Occipital lobe (tissue), 3 donors: ENCODE measurements at places on chromosomes 12 and 14. TPM values are rescaled to one million over a fixed set of nuclear protein-coding genes. Genes with fewer than 3 reads are reported as not detected.

The RHEBL1 gene
- total RNA-seq = 0.78 TPM

The ABCB9 gene
- total RNA-seq = 21.2 TPM

The PSMC6 gene
- total RNA-seq = 131 TPM

The KLHL33 gene
- total RNA-seq = 0.31 TPM

DNA sequence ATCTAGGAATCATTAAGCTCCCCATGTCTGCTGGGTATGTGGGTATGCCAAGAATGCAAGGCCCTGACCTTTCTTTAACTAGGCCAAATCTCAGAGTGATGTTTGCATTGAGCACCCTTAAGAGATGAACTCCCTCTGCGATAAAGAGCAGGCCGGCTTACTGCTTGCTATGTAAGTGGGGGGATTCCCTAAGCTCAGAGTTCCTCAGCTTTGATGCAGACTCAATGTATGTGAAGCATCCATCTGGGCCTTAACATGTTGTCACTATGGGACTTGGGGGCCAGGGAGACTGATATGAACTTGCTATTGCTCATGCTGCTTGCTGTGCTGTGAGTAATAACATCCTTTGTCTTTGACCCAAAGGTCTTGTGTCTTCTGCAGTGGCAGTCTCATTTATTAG, 149.7 kb downstream of the C12orf75 start:
- DNase-seq = no peak

- DNase-seq = no peak
Observed at GRCh38 chr12:27020761-27021160, 1.6 kb upstream of the MED21 start.

GRCh38 chr14:31770271-31770670, 209.1 kb downstream of the NUBPL start:
- DNase-seq = no peak

DNA sequence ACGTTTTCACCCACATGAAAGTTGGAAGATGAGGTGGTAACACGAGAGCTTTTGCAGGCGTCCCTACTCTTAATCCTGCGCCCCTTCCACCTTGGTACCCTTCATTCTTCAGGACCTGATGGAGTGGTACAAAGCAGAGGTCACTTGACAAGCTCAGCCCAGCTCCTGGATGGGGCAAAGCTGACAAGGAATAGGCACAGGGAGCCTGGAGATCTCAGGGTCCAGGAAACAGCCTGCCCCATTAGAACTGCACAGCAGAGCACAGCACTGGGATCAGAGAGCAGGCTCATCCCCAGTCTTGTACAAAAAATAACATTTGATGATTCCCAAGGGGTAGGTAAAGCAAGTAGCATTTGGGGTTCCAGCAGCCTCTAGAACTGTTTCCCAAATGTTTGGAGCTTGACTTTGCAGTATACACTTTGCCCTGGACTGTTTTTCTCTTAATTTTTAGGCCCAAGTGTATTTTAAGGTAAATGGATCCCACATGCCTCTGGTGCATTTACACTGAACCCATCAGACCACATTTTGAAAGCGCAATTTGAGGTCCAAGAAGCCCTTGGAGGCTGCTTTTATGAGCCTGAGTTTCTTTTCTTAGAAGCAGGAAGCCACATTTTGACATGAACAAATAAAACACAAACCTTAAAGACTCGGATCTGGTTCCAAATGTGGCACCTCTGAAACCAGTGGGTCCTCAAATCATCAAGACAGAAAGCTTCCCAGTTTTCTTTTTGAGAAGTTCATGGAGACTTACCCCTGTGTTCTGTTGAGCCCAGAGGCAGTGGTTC, 633 bp downstream of the TC2N start:
- no peak for DNase-seq

DNA sequence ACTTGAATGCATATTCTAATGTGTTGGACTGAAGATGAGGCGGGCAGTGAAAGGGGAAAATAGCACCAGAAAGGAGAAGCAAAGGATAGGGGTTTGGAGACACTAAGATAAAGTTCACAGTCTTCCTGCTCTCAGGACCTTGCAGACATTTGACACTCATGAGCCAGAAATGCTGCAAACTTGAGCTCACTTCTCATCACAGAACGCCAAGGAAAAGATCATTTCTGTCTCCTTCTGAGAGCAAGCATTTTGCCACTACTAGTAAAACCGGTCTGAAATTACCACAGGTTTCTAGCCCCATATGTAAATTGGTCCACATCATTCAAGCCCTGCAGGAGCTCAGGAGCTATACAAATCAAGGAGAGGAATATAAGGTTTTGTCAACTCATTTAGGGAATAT, 44.6 kb upstream of the ANO2 start:
- DNase-seq = no peak

DNA sequence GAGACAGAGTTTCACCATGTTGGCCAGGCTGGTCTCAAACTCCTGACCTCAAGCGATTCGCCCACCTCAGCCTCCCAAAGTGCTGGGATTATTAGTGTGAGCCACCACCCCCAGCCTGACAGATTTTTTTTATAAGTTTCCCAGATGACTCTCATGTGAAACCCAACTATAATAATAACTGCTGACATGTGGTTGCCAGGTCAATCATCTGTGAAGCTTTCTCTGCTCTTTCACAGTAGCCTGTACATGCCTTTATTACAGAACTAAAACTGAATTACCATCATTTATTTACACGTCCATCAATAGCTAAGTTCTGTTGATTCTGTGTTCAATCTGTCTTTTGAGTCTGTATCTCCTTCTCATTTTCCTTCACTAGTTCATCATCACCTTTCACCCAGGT, 218.5 kb downstream of the RPS29 start:
- no peak for DNase-seq

DNA sequence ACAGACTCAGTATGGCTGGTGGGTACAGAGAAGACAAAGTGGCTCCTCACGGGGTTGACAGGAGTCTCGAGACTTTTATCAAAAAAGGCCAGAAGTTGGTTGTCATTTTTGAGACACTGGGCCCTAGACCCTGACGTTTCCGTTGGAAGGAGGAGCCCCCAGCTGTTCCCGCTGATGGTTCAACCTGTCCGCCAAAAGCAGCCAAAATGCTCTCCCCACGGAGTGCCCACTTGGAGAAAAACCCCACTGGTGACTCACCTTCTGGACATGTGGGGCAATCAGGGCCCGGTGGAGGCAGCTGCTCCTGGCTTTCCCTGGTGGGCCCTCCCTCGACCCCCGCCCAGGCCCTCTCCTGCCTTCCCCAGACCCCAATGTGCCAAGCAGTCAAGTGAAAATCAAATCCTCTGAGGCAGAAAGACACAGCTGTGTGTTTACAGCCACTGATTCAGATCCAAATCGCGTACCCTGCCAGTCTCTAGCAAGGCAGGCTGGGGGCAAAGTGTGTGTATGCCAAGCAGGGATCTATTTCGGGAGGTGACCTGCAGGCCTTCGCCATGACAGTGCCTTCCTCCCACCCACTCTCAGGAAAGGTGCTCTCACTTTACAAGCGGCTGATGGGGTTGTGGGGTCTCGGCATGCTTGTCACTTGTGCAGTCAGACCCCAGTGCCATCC, 347.4 kb downstream of the DPF3 start:
- no peak for DNase-seq

DNA sequence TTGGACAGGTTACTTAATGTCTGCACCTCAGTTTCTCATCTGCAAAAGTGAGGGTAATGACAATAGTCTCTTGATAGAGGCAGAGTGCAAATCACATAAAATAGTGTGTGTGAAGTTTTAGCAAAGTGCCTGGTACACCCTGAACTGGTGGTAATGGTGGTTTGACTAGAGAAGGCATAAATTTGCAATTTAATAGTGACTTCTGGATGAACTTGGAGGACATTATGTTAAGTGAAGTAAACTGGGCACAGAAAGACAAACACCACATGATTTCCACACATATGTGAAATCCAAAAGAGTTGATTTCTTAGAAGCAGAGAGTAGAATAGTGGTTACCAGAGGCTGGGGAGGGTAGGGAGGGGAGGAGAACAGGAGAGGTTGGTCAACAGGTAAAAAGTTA, 54.8 kb upstream of the FUT8 start:
- no peak for DNase-seq

DNA sequence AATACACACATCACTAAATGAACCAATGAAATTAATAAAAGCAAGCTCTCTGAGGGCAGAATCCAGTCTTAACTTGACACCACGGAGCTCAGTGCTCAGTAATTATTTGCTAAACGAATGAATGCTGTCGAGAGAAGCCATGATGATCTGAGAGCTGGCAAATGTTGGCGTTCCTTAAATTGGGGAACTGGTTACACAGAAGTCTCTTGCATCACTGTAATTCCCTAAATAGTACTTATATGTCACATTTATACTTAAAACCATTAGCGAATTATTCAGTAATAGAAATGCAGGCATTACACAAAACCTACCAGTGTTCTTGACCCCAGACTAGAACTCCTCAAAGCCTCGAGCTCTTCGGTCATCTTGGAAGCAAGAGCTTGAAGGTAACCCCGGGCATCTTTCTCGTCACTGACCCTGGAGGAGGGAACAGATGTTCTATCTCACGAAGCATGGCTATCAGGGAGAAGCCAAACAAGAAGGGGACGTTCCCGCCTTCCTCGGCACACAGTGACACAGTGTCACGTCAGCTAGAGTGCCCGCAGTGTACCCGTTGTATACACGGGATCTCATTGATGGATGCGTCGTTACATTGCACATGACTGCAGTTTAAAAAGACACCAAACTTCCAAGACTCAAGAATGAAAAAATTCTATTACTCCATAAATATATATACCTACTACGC, 43.6 kb downstream of the AMN start:
- no peak for DNase-seq
